Activated CD4-positive, alpha-beta T cell treated with anti-CD3 and anti-CD28 coated beads, Interleukin-2, amount 50 U/mL, for 4 hours (primary cell): ENCODE measurements at places on chromosomes 4 and X.

- no peak for DNase-seq
These were observed 36.1 kb downstream of the ZNF827 start for GRCh38 chr4:145902522-145902921.

GRCh38 chrX:47831788-47832187 lies 4.9 kb upstream of the ZNF81 start:
- DNase-seq, result peak; percentile 34

DNA sequence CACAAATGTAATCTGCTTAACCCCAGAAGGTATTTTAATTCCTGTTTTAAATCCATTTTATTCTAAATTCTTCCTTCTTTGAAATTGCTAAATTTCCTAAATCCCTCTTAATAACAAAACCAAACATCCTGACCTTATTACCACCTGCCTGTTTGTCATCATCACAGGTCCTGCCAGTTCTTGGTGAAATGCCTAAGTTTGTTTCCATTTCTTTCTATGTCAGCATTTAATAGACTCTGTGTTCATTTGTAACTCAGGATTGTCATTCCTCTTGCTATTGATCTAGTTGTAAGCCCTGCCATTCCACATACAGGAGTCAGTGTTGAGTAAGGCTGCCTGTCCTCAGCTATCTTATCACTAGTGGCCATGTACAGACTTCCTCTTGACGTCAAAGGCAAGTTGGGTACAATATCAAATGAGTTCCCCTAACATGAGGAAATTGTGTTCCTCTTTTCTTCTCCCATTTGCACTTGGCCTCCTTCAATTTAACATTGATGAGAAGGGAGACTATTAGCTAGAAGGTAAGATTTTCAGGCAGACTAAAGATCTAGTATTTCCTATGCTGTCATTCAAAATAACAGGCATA lies 440.1 kb downstream of the AFF2 start:
- DNase-seq, result no peak

GRCh38 chrX:40108959-40109287 lies 11.2 kb upstream of the BCOR start:
- peak; percentile 64 for DNase-seq

DNA sequence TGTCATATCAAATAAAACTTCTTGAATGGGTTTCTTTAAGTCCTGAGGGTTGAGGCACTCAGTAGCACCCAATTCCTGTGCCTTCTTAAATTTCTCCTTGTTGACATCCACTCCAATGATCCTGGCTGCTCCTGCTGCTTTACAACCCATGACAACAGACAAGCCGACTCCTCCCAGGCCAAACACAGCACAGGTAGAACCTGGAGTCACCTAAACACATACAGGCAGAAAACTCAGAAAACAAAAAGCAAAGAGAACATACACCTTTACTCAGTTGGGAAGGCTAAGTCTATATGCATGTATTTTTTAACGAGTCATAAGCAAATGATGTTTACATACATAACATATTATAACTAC lies 10.3 kb downstream of the ADH6 start:
- DNase-seq, result no peak

GRCh38 chrX:136395271-136395670 lies 92.5 kb upstream of the BRS3 start:
- DNase-seq, result no peak

GRCh38 chr4:136442447-136442846 lies 1089.8 kb downstream of the PCDH18 start:
- no peak for DNase-seq

- no peak for DNase-seq
These were observed 195.2 kb upstream of the C1QTNF7 start for GRCh38 chr4:15232366-15233263.

GRCh38 chrX:2566055-2566454 lies 65.3 kb upstream of the DHRSX start:
- no peak for DNase-seq

GRCh38 chr4:172818901-172819300 lies 349.7 kb upstream of the GALNT7 start:
- no peak for DNase-seq

- peak; percentile 41 for DNase-seq
These were observed at the start of gene YIPF6 for GRCh38 chrX:68498508-68499379. Gene YIPF6, plus strand, starts transcription at chrX:68499051. Its CDS starts 16 bp downstream, at chrX:68499067.

GRCh38 chr4:79623021-79623870 lies 215.2 kb upstream of the GK2 start:
- no peak for DNase-seq

DNA sequence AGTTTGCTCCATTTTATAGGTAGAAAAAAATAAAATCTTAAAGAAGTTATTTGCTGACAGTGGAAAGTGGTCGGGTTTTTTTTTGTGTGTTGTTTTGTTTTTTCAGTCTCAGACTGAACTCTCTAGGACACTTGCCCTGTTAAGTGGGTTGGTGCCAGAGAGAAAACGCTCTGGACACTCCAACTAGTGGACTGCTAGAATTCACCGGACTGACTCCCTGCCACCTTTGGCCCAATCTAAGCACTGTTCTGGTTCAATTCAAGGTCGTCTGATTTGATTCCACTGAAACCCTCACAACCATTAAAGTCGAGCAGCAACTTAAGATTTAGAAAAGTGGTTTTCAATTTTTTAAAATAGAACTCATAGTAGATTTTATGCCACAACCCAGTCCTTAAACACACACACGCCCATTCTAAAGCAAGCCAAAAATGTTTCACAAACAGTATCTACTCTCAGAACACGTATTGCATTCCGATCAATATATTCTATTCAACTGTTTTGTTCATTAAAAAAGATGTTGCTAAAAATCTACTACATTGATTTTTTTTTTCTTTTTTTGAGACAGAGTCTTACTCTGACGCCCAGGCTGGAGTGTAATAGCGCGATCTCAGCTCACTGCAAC lies 27.3 kb downstream of the RWDD4 start:
- DNase-seq, result no peak

- DNase-seq, result no peak
These were observed 182.8 kb downstream of the BANK1 start for GRCh38 chr4:101973361-101973760.

GRCh38 chr4:152613351-152613750 lies 66.4 kb downstream of the TMEM154 start:
- DNase-seq, result no peak

DNA sequence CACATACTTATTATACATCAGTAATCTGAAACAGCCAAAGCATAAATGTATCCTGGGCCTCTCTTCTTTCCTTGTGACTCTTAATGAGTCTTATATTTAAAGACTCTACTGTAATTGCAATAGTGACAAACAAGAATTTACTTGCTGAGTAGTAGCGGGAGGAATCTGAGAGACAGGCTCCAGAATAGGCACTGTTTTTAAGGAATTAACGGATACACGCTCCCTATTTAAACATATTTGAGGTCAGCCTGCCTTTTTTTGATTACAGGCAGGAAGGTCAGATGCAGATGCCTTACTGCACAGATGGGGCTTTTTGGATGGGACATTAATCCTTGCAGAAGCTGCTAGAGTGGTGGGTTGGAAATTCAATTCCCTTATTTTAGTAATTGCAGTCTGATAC lies 196.3 kb upstream of the ANXA3 start:
- DNase-seq, result no peak

GRCh38 chr4:79598801-79599200 lies 190.8 kb upstream of the GK2 start:
- DNase-seq, result no peak
